ENCODE measurements at places on chromosomes 2 and 18.

GRCh38 chr18:10417191-10417590 lies 37.2 kb upstream of the APCDD1 start:
- no peak for DNase-seq

GRCh38 chr2:18169893-18170175 lies 291.4 kb downstream of the KCNS3 start:
- DNase-seq: no peak

- DNase-seq: peak; percentile 76
These were observed 837 bp upstream of the ACSL3 start for GRCh38 chr2:222859786-222860612.

DNA sequence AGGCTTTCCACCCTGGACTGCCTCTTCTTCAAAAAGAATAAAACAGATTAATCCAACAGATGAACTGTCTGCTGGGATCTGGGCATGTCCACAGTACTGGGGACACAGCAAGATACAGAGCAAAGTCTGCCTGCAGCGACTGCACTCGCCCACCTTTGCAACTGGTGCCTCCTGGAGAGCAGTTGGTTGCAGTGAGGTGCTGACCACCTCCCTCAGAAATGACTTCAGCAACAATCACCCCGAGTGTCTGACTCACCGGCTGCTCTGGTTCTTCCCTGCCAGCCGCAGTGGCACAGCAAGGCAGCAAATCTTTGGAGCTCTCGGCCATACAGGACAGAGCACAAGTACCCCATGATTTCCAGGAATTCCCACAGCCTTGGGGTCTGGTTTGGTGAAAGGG lies 179.7 kb downstream of the ANAPC1 start:
- DNase-seq: peak; percentile 15
